ENCODE measurements at places on chromosomes 1 and 21. TPM values are rescaled to one million over a fixed set of nuclear protein-coding genes. Genes with fewer than 3 reads are reported as not detected.

Gene KRTAP19-1
- not detected for polyA plus RNA-seq

Gene RGSL1
- polyA plus RNA-seq: not detected

Gene ZNF593
- 30.4 TPM for polyA plus RNA-seq

Gene SLC30A2
- polyA plus RNA-seq: 24.9 TPM

Gene PAFAH2
- 20.7 TPM for polyA plus RNA-seq

Gene RBM11
- polyA plus RNA-seq: 2.2 TPM

Gene ANKRD35
- 0.93 TPM for polyA plus RNA-seq

Gene SH3D21
- polyA plus RNA-seq: 24.2 TPM

Gene LCE1E
- polyA plus RNA-seq: not detected

Gene SLC1A7
- 0.40 TPM for polyA plus RNA-seq

Gene DEDD
- 33.0 TPM for polyA plus RNA-seq

Gene UBL4B
- polyA plus RNA-seq: not detected

Gene PCSK9
- polyA plus RNA-seq: 3.0 TPM

Gene MIGA1
- polyA plus RNA-seq: 18.4 TPM

Gene OR2T2
- polyA plus RNA-seq: not detected

Gene EFNA3
- polyA plus RNA-seq: 9.6 TPM

Gene TNFAIP8L2
- 5.0 TPM for polyA plus RNA-seq

All from large intestine (tissue), 12 donors.